HT1080 (cell line): ENCODE measurements at places on chromosomes 12 and 14.

DNA sequence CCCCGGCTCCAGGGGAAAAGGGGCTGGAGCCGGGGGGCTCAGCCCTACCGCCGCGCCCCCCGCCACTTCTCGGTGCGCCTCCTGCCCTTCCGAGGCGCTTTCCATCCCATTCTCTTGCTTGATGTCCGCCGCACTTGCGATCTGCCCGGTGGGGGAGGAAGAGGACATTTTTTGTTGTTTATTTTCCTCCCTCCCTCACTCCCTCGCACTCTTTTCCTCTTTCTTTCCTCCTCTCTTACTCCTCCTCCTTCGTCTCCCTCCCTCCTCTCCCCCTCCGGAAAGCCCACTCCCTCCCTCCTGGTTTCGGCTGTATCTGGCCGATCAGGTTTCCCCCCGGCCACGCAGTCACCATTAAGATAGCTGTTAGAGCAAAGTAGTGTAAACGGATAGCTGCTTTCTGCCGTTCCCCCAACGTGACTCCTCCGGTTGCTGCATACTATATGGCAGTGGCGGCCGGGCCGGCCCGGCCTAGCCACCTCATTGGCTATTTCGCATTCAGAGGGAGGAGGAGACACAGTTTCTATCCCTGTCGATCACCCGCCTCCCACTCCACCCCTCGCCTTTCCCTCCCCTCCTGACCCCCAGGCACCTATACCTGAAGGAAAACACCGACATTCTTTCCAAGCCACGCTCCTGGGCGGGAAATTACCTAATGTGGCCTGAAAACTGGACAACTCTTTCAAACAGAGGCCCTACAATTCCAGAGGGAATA is at the start of gene SIX4:
TSS of gene SIX4 (minus strand) at position 445 of the 712 bp plus-strand sequence. CDS start at position 168, 277 bp downstream.
- DNase-seq, result peak; percentile 84

- DNase-seq, result peak; percentile 95
Observed at GRCh38 chr12:67434671-67435370, 165.7 kb downstream of the CAND1 start.

GRCh38 chr12:81359736-81360135 is 281.9 kb downstream of the ACSS3 start:
- no peak for DNase-seq

GRCh38 chr12:57250956-57251355 is at the start of gene STAC3:
STAC3 (minus strand) TSS chr12:57251187; CDS start chr12:57249636, 1,551 bp downstream.
- no peak for DNase-seq

- no peak for DNase-seq
Observed at GRCh38 chr14:22285991-22286390, 303.0 kb downstream of the DAD1 start.

DNA sequence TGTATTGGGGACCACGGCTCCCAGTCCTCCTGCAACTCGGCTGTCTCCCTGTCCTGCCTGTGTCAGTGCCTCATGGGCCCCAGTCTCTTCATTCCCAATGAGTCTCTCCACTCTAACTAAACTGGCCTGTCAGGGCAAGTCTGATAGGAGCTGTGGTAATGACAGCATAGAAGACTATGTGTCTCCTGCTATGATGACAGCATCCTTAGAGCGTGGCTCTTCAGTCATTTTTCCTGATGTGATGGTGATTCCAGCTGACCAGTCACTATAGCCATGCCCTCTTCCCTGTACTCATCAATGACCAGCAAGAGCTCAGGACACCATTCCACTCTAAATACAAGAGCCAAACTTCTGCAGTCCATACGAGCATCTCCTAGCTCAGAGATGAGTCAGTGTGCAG is 339.8 kb downstream of the PCNX1 start:
- no peak for DNase-seq

GRCh38 chr12:6347367-6348338 is 5.8 kb upstream of the TNFRSF1A start:
- DNase-seq, result no peak

DNA sequence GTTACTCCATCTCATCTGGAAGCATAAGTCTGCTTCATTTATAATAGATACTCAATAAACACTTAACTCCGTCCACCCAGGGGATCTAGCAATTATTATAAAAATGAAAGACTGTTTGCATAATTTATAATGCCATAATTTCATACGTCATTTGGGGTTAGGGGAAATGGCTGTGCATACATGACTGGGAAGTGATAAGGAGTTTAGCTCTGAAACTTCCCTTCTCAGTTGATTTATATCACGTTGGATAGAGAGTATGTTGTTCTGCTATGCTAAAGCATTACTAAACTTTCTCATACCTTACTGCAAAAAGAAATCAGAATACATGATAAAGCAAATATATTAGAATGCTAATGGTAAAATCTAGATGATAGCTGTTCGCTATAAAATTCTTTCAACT is 90.4 kb upstream of the DYNC1H1 start:
- no peak for DNase-seq

GRCh38 chr14:23145794-23146350 is 26.8 kb upstream of the CEBPE start:
- no peak for DNase-seq

DNA sequence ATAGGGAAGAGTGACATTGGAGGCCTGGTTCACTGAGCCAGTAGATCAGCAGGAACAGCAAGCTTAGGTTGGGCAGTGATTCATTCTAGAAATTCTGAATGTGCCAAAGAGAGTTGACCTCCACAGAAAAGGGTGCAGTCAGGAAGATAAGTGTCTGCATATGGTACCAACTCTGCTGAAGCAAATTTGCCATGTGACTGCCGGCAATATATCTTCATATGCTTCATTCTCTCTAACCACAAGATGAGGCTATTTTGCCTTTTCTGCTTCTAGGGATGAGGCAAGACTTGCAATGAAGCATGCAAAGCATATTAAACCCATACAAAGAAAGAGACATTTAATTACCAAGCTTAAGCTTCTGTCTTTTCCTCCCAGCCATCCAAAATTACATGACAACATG is 13.6 kb downstream of the CCDC198 start:
- peak; percentile 42 for DNase-seq

GRCh38 chr12:14367040-14367661 is 1.7 kb downstream of the ATF7IP start:
- no peak for DNase-seq

GRCh38 chr12:124768452-124769162 is 95.1 kb downstream of the SCARB1 start:
- DNase-seq, result no peak

DNA sequence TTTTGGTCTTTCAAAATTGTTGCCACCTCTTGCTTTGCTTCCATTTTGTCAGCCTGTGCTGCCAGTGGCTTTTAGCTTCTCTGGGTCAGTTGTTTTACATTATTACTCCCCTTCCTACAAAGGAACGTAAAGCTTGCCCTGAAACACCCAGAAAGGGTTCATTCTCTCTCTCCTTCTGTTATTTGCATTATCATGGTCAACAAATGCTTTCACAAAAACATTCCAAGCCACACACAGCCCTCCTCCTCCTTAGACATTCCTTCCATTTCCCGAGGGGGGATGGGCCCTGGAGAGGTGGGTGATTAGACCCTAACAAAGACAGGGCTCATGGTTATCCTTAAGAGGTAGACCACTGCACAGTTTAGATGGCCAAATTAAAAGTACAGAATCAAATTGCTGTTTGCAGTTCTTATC is 60.4 kb upstream of the SINHCAF start:
- no peak for DNase-seq

DNA sequence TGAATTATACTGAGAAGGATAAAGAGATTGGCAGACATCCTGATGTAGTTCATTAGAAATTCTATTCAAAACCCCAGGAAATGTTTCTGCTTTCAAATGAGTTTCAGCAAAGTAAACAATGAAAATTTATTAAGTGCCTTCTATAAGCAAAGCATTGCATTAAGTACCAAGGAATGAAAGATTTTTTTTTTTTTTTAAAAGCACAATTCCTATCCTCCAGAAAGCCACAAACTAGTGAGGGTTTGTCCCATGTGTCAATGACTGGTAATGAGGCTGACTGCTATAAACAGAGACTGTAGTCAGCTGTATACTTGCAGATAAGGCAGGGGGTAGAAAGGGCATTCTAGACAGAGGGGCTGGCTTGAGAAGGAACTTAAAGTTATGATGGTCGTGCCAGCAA is 6.7 kb downstream of the ANO4 start:
- DNase-seq, result no peak

GRCh38 chr12:6189028-6189427 is 11.2 kb upstream of the CD9 start:
- DNase-seq, result no peak

DNA sequence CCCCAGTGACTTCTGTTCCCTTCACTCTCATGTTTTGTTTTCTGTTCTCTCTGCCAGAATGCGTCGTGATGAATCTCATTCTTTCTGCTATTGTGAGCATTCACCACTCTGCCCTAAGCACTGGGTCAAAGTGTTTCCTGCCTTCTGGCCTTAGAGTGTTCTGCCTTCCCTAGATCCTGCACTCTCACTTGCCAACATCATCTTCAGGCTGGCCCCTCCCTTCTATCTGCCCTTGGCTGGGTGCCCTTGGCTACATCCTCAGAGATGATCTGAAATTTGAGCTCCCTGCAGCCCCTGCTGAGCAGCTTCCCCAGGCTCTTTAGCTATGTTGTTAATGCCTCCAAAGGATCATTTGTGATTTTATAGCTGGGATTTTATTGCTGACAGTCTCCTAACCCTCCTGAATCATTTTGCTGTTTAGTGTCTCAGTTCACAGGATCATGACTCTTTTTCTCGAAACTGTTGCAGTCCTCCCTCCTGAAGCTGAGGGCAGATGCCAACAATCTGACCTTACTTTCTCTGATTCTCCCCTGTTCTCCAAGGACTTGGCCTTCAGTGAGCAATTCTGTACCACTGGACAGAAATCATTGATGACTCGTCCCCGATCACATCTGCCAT is 4.5 kb downstream of the DHRS2 start:
- DNase-seq, result peak; percentile 79

- DNase-seq, result no peak
Observed at GRCh38 chr12:99200711-99201384, 446.7 kb upstream of the GARIN6 start.

DNA sequence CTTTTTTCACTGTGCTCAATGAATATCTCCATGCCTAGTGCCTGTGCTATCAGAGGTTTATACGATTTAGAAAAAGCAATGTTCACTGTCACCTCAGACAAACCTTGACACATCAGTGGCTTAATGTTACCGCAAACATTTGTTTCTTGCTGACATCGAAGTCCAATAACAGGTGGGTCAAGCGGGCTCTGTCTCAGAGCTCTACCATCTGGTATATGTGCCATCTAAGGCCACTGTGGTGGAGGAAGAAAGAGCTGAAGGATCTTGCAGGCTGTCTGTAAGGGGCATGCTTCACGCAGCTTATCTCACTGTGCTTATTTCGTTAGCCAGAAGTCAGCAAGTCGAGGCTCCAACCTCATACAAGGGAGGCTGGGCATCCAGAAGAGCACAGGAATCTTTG is 189.5 kb upstream of the NTF3 start:
- no peak for DNase-seq

DNA sequence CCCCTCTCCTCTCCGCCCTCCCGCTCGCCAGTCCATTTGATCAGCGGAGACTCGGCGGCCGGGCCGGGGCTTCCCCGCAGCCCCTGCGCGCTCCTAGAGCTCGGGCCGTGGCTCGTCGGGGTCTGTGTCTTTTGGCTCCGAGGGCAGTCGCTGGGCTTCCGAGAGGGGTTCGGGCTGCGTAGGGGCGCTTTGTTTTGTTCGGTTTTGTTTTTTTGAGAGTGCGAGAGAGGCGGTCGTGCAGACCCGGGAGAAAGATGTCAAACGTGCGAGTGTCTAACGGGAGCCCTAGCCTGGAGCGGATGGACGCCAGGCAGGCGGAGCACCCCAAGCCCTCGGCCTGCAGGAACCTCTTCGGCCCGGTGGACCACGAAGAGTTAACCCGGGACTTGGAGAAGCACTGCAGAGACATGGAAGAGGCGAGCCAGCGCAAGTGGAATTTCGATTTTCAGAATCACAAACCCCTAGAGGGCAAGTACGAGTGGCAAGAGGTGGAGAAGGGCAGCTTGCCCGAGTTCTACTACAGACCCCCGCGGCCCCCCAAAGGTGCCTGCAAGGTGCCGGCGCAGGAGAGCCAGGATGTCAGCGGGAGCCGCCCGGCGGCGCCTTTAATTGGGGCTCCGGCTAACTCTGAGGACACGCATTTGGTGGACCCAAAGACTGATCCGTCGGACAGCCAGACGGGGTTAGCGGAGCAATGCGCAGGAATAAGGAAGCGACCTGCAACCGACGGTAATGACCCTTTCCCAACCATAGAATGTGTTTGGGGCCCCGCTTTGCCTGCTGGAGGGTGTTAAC is 615 bp downstream of the CDKN1B start:
- DNase-seq, result peak; percentile 17

- peak; percentile 56 for DNase-seq
Observed at GRCh38 chr12:114306646-114307045, 99.3 kb downstream of the TBX5 start.

- DNase-seq, result peak; percentile 24
Observed at GRCh38 chr12:93094988-93095737, 166.1 kb upstream of the EEA1 start.

DNA sequence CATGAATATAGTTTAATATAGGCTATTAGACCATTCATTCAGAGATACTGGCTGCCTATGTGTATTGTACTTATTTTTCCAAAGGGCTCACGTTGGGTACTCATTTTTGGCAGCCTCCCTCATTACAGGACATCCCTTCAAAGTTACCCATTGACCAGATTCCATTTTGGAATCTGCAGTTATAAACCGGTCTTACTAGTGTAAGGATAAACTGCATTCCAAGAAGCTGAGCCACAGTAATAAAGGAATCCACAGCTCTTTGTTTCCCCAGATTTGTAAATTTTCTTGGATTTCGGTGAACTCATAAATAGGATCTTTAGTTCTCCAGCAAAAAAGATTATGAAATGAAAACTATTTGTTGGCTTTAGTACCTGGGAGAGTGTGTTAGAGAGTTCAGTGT is 18.9 kb upstream of the CFL2 start:
- DNase-seq, result peak; percentile 11

DNA sequence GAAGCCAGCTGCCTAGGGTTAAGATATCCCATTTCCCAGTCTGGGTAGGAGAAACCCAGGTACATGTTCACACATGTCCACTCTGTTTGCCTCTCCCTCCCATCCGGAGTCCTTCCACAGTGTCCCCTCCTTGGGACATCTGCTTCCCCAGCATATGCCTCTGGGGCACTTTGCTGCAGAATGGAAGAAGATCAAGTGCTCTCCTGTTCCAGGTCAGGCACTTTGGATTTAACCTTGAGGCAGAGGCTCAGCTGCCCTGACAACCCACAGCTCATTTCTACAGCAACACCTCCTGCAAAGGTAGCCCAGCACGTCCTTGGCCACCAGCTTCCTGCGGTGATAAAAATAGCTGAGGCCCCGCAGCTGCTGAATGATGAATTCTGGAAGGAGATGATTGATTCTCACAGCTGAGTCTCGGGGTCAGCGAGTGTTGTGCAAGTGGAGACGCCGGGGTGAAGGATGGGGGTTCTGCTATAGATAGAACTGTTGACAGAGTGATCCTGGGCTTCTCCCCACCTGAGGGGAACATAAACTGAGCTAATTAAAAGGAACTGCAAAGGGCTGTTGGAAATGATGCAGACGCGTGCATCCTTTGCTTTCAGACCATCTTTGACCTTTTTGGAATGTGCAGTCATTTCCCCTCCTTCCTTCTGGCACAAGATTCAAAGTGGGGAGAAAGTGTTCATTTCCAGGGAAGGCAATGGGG is 145.0 kb downstream of the SLC38A6 start:
- DNase-seq, result peak; percentile 31
